A549 treated with Hydrocortisone at 1 μM for 4 hours (cell line): ENCODE measurements at places on chromosomes 1 and 21. TPM values are rescaled to one million over a fixed set of nuclear protein-coding genes. Genes with fewer than 3 reads are reported as not detected.

C1orf74 gene
- total RNA-seq = 1.1 to 1.9 TPM (median 1.6 TPM) in 5 replicates

CHIA gene
- total RNA-seq = not detected in 5 replicates

TMEM51 gene
- total RNA-seq = 27.4 to 30.8 TPM (median 29.9 TPM) in 5 replicates

APP gene
- total RNA-seq = 257 to 344 TPM (median 285 TPM) in 5 replicates

RNU1-1 gene
- 6.1 to 30.4 TPM (median 9.0 TPM) in 3 of 5 replicates, not detected in the others for total RNA-seq
